Right cardiac atrium (tissue), 5 donors: ENCODE measurements at places on chromosomes 1 and 21. TPM values are rescaled to one million over a fixed set of nuclear protein-coding genes. Genes with fewer than 3 reads are reported as not detected.

GRCh38 chr1:60942291-60942690, 140.1 kb upstream of the NFIA start:
- DNase-seq = no peak

DNA sequence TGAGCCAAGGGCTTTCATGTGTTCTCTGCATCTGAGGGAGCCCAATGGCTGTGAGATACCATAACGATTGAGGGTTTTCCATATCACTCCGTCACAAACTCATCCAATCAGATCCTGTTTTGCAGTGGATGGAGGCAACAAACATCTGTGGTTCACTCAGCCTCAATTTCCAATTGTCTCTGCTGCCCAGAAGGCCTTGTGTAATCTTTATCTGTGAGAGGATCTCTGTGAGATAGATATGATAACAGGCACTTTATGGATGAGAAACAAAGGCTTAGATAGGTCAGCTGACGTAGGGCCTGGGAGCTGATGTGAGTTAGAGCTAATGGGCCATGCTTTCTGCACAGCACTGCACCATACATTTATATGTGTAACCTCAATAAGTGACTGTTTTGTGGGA, 3.3 kb upstream of the MTARC1 start:
- DNase-seq = no peak

GRCh38 chr1:167111868-167112709, 18.2 kb downstream of the STYXL2 start:
- DNase-seq = no peak

DNA sequence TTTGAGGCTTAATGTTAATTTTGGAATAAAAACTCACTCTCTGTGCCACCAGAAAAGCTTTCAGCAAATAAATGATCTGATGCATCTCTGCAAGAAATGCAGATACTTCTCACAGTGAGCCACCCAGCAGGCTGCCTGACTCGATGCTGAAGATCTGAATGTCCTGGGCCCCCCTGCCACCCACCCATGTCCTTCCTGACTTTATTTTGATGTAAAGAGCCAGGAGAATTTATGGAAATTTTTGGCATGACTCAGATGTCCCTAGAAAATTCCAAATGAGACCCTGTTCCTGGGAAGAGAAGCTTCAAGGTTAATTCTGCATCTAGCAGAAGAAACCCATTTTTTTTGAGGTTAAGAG, 62.8 kb upstream of the COA6 start:
- no peak for DNase-seq

The AMY1C gene
- total RNA-seq = not detected

The NIBAN1 gene
- total RNA-seq = 359 TPM

GRCh38 chr1:186179231-186179630, 195.8 kb downstream of the TPR start:
- DNase-seq = no peak

DNA sequence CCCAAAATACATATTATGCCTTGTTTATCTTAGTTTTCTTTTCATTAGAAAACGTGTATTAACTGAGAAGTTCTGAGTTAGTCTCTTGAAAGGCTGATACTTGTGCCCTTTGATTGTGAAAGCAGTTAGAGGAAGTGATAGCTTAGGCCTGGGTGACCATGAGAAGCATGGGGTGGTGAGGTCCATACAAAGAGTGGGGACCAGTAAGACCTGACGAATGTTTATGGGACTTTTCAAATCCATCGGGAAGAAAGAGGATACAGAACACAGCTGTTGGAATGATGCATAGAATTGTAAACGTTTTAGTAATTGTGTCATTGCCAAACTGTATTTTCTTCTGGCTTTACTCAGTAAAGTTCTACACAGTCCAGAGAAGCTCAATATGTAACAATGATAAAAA, 259.8 kb downstream of the LMO4 start:
- DNase-seq = no peak

- no peak for DNase-seq
Observed at GRCh38 chr1:235920596-235921375, 54.1 kb upstream of the LYST start.
